ENCODE measurements at places on chromosomes 5 and 9. TPM values are rescaled to one million over a fixed set of nuclear protein-coding genes. Genes with fewer than 3 reads are reported as not detected.

Gene N4BP3
- 2.2 TPM for polyA plus RNA-seq

- peak overlapping the region; percentile 22 for H3K27ac ChIP-seq
- H3K4me3 ChIP-seq = no peak overlapping the region
- peaks cover 18% of the 10 kb centered on the region for H3K4me1 ChIP-seq
- H3K27me3 ChIP-seq = no peaks in the 10 kb centered on the region
These were observed 48.8 kb upstream of the JAK2 start for GRCh38 chr9:4936277-4936676.

GRCh38 chr9:2145746-2146145 lies 130.6 kb downstream of the SMARCA2 start:
- H3K36me3 ChIP-seq = peaks cover 54% of the 10 kb centered on the region
- no peaks in the 10 kb centered on the region for H3K27me3 ChIP-seq
- no peaks in the 10 kb centered on the region for H3K4me1 ChIP-seq
- DNase-seq = no peak
- H3K27ac ChIP-seq = no peak overlapping the region

Gene TMEM171
- polyA plus RNA-seq = 2.6 TPM

GRCh38 chr5:92890841-92891244 lies 690.2 kb downstream of the NR2F1-AS1 start:
- DNase-seq = no peak
- no peaks in the 10 kb centered on the region for H3K36me3 ChIP-seq
- H3K4me3 ChIP-seq = no peak overlapping the region
- no peaks in the 10 kb centered on the region for H3K27me3 ChIP-seq

DNA sequence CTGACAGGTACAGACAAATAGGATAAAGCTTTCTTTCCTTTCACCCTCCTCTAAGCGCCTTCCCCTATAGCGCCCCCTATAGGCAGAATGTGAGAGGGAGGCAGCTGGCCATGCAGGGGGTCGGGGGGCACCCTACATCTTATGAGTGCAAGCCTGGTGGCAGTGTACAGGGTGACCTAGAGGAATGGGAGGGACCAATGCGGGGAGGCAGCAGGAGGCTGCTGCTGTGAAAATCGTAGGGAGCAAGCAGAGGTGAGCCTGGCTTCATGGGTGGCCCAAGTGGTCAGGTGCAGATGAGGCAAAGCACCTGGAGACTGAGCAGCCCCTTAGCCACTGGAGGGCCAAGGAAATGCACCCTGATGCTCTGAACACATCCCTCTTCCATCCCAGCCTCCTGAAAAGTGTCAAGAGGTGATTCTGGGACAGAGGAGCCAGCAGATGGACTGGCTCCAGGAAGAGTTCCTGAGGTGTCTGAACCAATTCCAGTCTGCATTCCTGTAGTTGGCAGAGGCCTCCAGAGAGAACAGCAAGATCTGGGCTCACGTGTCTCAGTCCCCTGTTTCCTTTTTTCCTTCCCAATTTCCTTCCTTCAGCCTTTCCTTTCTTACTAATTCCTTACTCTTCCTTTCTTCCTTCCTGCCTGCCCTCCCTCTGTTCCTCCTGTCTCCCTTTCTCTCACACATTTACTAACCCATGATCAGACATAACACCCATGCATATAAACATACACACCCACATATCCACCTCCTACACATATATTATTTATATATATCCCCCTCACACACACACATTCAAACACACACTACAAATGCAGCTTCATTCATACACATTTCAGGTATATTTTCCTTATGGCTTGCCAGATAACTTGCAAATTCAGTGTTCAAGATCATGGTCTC lies 32.8 kb upstream of the GALNT10 start:
- DNase-seq = no peak
- H3K36me3 ChIP-seq = no peaks in the 10 kb centered on the region
- H3K27ac ChIP-seq = no peak overlapping the region

Gene TNFSF8
- 4.8 TPM for polyA plus RNA-seq

- H3K4me1 ChIP-seq = no peaks in the 10 kb centered on the region
- DNase-seq = no peak
- no peaks in the 10 kb centered on the region for H3K27me3 ChIP-seq
- peak overlapping the region; percentile 76 for H3K27ac ChIP-seq
- H3K36me3 ChIP-seq = no peaks in the 10 kb centered on the region
These were observed 13.7 kb downstream of the OR1J1 start for GRCh38 chr9:122463828-122464632.

- H3K4me3 ChIP-seq = no peak overlapping the region
- H3K27me3 ChIP-seq = no peaks in the 10 kb centered on the region
- H3K4me1 ChIP-seq = no peaks in the 10 kb centered on the region
These were observed 122.8 kb downstream of the ARHGEF28 start for GRCh38 chr5:73748510-73749400.

DNA sequence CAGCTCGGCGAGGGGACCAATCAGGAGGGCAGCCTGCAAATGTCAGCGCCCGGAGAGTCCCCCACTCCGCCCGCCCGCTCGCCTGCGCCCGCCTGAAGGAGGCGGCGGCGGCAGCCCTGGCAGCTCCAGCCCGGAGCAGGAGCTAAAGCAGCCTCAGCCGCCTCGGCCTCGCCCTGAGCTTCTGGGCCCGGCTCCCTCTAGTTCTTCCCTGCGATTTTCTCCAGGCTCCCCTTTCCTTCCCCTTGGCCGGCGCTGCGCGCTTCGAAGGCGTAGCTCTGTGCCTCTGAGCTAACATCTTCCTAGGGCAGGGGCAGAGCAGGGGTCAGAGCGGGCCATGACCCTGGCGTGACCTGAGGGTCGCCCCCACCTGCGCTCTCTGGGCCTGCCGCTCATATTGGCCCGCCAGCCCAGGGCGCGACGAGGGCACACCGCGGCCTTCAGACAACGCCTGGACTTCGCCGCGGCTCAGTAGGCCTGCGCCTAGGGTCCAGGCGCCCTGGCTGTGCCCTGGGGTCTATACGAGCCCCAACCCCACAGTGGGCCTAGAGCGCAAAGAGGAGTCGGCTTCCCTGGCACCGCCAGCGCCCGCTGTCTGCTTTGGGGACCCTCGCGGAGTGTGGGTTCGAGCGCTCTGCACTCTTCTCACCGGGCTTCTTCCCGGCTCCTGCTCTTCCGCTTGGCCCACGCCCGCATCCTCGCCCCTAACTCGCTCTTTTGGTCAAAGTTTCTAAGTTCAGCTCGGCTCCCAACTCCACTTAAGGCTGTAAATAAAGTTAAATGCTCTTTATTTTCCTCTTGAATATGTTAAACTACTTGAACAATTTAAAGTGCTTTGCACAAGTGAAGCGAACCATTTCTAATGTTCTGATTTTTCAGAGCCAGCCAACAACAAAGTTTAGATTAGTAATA lies 504 bp upstream of the OTP start:
- peaks cover 100% of the 10 kb centered on the region for H3K27me3 ChIP-seq
- H3K36me3 ChIP-seq = no peaks in the 10 kb centered on the region
- no peak overlapping the region for H3K4me3 ChIP-seq

GRCh38 chr9:138073408-138073807 lies 195.8 kb downstream of the CACNA1B start:
- no peak overlapping the region for H3K4me3 ChIP-seq
- DNase-seq = peak; percentile 41
- H3K36me3 ChIP-seq = no peaks in the 10 kb centered on the region
- H3K27me3 ChIP-seq = no peaks in the 10 kb centered on the region
- no peak overlapping the region for H3K27ac ChIP-seq

All from spleen (tissue), 13 donors.